Activated CD8-positive, alpha-beta memory T cell treated with anti-CD3 and anti-CD28 coated beads, Interleukin-2, amount 50 U/mL, for 48 hours (primary cell): ENCODE measurements at places on chromosomes 11 and 22.

DNA sequence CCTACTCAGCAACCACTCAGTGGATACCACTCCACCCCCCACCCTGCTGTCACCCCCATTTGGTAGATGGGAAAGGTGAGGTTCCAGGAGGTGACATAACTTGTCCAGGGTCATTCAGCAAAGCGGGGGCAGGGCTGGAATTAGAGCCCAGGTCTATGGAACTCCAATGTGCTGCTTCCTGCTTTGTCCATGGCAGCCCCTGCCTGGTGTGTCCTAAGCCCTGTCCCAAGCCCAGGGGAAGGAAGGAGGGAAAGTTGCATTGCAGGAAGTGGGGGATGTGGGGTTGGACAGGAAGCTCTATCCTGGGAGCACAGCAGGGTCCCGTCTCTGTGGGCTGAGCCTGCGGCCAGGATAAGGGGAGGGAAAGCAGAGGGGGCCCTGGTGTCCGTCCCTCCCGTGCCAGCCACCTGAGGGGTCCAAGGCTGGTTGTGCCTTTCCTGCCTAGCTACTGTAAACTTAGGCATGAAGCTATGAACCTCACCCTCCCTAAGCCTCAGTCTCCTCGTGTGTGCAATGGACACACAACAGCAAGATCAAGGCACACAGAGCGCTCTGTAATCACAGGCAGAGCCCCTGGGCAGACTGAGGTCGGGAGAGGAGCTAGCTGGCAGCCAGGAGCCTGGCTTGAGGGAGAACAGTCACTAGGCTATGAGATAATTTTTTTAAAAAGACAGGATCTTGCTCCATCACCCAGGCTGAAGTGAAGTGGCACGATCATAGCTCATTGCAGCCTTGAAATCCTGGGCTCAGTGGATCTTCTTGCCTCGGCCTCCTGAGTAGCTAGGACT lies 12.9 kb downstream of the GAL3ST1 start:
- no peak for DNase-seq

DNA sequence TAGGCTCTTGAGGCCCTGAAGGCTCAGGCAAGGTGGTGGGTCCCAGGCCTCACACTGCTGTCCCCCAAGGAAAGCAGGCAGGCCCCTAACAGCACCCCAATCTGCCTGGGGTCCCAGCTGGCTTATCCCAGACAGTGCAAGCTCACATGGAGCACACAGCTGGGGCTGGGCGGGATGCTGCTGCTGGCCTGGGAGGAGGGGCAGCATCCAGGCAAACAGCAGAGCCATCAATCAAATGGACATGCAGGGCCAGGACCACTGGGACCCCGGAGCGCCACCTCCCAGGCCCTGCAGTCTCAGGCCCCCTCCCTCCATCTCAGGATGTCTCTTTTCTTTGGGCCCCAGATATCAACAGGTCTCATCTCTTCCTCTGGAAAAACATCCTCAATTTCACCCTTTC lies 140.3 kb downstream of the BRD1 start:
- DNase-seq: no peak

DNA sequence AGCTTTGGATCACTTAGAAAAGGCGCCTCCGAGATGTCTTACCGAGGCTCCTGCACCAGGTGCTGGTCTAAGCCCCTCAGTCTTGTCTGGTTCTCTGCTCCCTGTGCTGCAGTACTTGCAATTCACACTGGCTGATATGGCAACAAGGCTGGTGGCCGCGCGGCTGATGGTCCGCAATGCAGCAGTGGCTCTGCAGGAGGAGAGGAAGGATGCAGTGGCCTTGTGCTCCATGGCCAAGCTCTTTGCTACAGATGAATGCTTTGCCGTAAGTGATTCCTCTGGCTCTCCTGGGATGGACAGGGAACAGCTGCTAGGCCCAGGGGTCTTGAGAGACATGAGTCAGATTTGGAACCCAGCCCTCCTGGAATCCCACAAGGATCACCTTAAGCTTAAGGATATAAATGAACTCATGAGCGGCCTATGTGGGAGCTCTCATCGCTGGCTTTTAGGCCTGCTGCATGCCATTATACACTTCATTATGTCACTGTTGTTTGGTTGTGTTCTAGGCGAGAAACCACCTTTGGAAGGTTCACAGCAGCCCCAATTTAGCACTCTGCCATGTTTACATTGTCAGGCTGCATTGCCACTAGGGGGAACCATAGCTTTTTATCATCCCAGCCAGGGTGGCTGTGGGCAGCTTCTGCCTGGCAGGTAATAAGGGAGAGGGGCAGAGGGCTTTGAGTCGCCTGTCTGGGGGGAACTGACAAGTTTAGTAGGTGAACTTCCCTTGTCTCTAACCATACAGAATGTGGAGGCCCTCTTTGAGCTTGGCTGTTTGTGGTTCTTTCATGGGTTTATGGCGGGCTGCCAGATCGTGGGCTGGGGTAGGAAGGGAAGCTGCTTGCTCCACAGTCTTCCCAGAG lies 8.5 kb downstream of the ACAD8 start:
- no peak for DNase-seq

- no peak for DNase-seq
Measured at GRCh38 chr11:113814181-113814580, 34.6 kb downstream of the CLDN25 start.

DNA sequence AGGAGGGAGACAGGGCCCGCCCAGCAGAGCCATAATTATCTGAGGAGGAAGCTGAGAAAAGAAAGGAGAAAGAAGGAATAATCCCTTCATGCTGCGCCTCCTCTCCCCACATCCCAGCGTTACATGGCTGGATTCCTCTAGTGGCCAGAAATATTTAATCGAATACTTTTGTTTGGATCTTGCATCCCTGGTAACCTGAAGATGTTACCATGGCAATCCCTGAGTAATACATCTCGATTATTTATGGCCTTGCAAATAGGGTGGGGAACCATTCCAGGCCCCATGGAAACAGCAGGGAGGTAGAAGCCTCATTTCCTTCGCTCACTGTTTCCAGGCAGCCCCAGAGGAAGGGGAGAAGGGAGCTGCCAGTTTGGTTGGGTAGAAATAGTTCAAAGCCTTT lies 357.7 kb downstream of the BUD13 start:
- no peak for DNase-seq
